ENCODE measurements at places on chromosomes 5 and 9. TPM values are rescaled to one million over a fixed set of nuclear protein-coding genes. Genes with fewer than 3 reads are reported as not detected.

The PTCD2 gene
- 7.3 TPM for polyA plus RNA-seq

The CDKN2B gene
- 0.20 TPM for polyA plus RNA-seq

The TRIM7 gene
- 0.57 TPM for polyA plus RNA-seq

The MARCOL gene
- not detected for polyA plus RNA-seq

Data from H1 (cell line).